ENCODE measurements at places on chromosomes 1 and 21. TPM values are rescaled to one million over a fixed set of nuclear protein-coding genes. Genes with fewer than 3 reads are reported as not detected.

DNA sequence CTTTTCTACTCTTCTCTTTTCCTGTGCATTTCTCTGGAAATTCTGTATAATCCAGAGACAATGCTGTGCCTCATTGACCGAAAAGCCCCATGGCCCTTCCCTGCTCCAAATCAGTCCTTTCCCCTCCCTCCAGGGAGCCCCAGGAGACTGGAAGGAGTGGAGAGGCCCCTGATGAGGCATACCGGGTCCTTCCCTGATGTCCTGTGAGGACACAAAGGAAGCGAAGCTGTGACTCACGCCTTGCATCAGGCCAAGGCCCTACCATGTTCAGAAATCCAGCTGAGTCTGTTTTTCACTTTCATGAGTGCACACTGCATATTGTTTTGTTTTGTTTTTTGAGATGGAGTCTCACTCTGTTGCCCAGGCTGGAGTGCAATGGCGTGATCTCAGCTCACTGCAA lies 38.7 kb upstream of the BECN2 start:
- DNase-seq: peak; percentile 93

GRCh38 chr1:202189918-202190715 lies 3.5 kb upstream of the LGR6 start:
- no peak for DNase-seq

GRCh38 chr1:30895944-30896660 lies 12.5 kb downstream of the SDC3 start:
- DNase-seq: peak; percentile 21

GRCh38 chr1:201418461-201418860 lies 3.1 kb downstream of the TNNI1 start:
- DNase-seq: no peak

DNA sequence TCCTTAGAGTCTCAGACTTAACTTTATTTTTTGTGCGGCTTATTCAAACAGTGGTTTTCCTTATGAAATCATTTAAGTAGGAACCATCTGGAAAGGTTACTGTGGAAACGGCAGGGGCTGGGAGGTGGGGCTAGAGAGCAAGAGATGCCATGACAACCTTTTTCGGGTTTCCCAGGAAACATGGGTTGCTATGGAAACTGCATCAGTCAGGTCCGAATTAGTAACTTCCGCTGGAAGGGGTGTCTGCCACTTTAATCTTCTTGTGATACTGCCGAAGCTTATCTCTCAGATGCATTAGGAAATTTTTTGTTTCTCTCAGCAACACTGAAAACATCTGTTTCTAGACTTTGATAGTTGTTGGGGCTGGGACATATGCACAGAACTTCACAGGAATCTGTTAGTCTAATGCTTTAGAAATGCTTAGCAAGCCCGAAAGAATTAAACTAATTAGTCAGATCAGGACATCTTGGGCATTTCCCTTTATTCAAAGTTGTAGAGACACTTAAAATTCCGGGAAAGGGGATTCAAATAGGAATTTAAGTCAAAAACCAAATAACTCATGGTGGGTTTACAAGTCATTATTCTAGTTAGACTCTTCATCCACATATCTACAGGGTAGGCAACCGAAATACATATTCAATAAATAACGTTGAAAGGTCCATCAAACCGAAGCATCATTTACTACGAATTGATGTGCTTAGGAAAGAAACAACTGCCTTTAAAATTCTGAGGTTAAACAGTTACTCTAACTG lies 2.6 kb downstream of the KCNA3 start:
- peak; percentile 65 for DNase-seq

DNA sequence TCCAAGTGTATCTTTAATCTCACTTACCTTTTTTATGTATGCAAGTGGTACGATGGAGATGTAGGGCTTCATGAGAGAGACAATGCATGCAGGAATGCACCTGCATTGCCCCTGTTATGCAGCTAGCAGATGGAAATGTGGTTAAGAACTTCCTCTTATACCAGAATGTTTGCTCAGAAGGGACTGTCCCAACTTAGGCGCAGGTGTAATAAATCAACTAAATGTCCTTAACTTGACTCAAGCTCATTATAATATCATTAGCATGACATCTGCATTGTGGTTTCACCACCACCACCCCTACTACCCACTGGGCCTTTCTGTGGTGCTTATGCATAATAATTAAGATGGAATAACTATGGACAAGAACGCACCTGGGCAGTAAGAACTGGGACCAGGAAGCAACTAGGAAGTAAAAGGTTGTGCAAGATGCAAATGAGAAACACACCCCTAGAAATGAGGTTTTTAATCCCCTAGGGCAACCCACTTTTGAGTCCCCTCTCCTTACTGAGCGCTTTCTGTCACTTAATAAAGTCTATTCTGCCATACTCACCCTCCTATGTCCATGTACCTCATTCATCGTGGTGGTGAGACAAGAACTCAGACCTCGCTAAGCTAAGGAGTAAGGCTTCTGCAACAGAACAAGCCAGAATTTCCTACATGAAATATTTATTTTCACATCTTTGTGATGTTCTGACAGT lies 1103.3 kb upstream of the B3GALT2 start:
- DNase-seq: no peak

GRCh38 chr1:152034324-152034653 lies 2.5 kb downstream of the S100A11 start:
- no peak for DNase-seq

- no peak for DNase-seq
Observed at GRCh38 chr1:115295904-115296696, 41.9 kb downstream of the NGF start.

GRCh38 chr1:170711682-170712081 lies 47.8 kb downstream of the PRRX1 start:
- DNase-seq: no peak

DNA sequence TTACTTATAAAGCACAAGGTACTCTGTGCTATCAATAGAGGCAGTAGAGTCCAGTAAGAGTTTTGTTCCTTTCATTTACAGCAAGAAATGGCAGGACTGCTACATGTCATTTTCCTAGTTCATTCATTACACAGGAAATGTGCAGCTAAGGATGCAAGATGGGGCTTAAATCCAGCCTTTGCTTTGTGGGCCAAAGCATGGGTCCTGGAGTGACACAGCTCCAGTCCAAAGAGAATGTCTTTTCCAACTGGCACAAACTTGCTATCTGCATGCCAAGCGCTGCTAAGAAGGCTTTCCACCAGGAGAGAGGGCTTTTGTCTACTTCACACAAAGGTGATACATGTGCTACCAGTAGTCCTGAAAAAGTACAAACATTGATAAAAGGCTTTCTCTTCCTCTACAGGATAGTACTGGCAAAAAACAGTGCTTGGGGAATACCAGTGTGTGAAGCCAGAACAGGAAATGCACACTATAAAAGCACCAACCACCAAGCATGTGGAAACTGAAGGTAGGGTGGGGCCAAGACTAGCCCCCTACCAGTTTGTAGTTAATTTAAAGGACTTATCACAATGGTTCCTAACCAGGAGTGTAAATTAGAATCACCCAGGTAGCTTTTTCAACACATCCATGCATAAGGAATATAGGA lies 68.7 kb downstream of the ARID4B start:
- no peak for DNase-seq

DNA sequence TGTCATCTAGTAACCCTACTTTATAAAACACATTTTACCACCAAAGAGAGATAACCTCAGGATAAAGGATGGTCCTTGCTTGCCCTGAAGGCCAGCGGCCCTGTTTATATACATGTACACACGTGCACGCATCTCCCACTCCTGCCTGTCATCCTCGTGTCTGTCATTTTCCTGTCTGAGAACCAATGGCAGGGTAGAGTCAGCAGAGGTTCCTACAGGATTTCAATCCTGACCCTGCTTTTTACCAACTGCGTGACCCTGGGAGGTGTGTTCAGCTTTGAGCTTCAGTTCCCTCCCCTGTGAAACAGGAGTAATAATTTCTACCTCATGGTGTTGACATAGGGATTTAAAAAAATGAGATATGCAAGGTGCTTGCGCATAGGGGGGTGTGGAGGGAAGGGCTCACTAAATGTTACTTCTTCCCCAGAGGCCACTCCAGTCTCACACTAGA lies 12.3 kb upstream of the RASSF5 start:
- peak; percentile 78 for DNase-seq

DNA sequence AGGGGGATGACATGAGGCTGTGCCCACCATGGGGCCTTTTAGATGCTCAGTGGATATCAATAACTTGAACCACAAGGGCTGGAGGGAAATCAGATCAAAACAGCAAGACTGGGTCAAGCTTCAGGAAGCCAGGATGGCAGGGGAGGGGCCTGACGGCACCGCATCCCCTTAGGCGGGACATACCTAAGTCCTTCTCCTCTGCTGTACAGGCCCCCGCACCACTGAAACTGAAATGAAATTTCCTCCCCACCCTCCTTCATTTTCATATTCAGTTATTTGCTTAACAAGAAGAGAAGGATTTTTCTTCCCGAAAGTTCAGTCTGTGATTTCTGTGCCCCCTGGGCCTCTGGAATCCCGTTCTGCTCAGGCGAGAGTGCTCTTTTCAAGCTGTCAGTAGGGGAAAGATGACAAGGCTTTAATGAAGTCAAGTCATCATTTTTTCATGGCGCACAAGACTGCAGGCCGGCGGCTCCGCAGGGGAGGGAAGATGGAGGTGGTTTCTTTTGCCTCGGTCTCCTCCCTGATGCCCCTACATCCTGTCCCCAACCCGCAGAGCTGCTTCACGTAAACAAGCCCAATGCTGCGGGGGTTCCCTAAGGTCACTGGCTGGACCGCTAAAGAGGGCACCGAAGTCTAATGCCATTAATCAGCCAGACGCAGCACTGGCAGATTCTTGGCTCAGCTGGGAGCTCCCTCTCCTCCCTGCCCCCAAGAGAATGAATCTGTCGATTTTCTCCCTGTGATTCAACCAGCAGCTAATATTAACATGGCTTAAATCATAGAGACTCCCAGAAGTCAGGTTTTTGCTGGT lies 264.8 kb downstream of the C1orf94 start:
- DNase-seq: no peak

DNA sequence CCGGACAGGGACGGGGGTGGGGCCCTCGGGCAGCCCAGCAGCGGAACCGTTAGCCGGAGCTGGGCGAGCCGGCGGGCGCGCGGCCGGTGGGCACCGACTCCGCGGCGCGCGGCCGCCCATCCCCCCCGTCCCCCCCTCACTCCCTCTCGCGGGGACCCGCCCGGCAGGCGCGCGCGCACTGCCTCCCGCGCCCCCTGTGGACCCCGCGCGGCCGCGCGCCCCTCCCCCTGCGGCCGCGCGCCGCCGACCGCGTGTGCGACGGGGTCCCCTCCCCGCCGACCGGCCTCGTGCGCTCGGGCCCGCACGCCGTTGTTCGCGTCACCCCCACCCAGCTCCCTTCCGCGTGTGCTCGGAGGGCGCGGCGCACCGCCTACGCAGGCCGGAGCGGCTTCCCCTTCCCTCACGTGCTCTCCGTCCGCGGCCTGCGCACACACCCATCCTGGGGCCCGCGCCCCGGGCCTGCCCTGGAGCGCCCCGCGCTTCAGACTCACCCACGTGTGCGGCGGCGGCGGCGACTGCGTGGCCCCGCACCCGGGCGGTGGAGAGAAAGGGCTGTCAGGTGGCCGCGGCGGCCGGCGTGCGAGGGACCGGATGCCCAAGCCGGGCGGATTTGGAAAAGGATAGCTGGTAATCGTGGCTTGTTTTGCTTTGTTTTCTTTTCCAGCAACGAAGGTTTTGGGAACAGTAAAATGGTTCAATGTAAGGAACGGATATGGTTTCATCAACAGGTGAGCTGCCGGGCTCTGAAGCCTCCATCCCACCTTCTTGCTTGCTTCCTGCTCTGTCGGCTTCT lies 717 bp downstream of the YBX1 start:
- peak; percentile 95 for DNase-seq

DNA sequence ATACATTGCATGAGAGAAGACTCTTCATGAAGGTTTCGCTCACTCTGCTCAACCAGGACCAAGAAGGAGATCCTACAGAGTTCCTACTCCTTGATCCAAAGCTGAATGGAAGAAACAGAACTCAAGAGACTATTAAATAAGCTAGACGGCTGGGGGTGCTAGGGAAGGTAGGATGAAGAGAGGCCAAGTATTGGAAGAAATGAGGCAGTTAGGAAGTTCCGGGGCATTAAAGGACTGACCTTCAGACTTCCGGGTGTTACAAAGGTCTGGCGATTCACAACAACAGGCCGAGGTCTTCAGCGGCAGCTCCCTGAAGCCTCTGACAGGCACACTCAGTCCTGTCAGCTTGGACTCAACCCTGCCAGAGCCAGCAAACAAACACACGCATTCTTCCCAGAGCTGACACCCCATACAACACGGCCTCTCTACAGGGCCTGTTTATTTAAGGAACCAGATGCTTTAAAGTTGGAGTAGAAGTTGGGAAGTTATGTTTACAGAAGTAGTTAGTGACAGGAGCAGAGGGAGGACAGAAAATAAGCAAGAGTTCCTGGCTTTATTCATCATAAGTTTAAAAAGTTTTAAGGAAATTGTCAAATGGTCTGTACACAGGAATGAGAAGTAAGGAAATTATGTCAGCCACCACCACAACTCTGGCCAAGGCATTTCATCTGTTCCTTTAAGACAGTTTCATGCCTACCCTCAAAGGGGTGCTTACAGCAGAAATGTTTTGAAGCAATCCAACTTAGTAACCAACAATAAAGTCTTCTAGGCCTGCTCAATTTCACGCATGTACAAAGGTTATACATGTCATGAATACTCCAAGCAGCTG lies 4.7 kb downstream of the SORT1 start:
- peak; percentile 77 for DNase-seq

GRCh38 chr1:58932859-58933598 lies 149.2 kb upstream of the JUN start:
- DNase-seq: peak; percentile 82

DNA sequence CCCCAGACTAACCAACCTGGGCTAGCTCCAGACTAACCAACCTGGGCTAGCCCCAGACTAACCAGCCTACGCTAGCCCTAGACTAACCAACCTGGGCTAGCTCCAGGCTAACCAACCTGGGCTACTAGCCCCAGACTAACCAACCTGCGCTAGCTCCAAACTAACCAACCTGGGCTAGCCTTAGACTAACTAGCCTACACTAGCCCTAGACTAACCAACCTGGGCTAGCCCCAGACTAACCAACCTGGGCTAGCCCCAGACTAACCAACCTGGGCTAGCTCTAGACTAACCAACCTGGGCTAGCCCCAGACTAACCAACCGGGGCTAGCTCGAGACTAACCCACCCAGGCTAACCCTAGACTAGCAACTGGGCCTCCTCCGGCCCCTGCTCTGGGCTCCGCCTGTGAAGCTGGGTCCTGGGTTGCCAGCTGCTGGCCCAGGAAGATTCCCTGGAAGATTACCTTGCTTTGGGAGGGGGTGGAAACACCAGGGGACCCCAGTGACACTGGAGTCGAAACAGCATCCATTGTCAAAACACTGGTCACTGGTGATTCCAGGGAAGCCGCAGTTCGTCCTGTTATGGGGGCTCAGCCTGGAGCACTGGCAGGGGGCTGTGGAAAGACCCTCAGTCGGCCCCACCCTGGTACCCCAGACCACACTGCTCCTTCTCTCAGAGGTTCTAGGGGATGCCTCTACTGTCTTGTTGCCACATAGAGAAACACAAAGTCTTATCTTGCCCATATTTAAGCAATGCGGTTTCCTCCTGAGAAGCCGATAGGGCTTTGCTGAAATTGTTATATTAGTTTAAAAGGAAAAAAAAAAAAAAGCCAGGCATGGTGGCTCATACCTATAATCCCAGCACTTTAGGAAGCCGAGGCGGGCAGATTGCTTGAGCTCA lies 1.1 kb downstream of the TFF2 start:
- no peak for DNase-seq

- peak; percentile 19 for DNase-seq
Observed at GRCh38 chr1:109503935-109504334, 5.6 kb downstream of the AMIGO1 start.

The EXO1 gene
- 6.2 TPM for total RNA-seq

The LHX8 gene
- not detected for total RNA-seq

The PTGS2 gene
- total RNA-seq: 3.3 TPM

The PGM1 gene
- 126 TPM for total RNA-seq

The PDE9A gene
- not detected for total RNA-seq

The HSD11B1 gene
- 1.8 TPM for total RNA-seq

Data from osteoblast (primary cell).